ENCODE measurements at places on chromosomes 5 and 9. TPM values are rescaled to one million over a fixed set of nuclear protein-coding genes. Genes with fewer than 3 reads are reported as not detected.

LEAP2 gene
- 1.4 TPM for polyA plus RNA-seq

TNFSF8 gene
- not detected for polyA plus RNA-seq

NTNG2 gene
- 1.2 TPM for polyA plus RNA-seq

SHC3 gene
- 1.2 TPM for polyA plus RNA-seq

DNA sequence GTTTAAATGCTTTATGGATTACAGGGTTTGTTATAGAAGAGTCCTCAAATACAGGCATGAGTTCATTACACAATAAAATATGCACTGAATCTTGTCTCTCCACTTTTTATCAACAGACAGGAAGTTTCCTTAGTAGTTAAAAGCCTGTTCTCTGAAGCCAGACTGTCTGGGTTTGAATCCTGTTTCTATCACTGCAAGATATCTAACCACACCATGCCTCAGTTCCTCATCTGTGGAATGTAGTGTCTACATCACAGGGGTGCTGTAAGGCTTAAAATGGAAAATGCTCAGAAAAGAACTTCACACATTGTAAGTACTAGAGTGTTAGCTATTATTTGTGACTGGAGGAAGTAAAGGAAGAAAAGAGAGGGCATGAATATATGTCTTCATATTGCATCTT lies 9.3 kb downstream of the LIX1 start:
- 0 out of 2 replicates have a peak, but pooled peaks cover 2% of the 10 kb centered on the region for H3K4me1 ChIP-seq
- H3K36me3 ChIP-seq: no peaks in the 10 kb centered on the region
- DNase-seq: no peak
- H3K4me3 ChIP-seq: no peak overlapping the region

DNA sequence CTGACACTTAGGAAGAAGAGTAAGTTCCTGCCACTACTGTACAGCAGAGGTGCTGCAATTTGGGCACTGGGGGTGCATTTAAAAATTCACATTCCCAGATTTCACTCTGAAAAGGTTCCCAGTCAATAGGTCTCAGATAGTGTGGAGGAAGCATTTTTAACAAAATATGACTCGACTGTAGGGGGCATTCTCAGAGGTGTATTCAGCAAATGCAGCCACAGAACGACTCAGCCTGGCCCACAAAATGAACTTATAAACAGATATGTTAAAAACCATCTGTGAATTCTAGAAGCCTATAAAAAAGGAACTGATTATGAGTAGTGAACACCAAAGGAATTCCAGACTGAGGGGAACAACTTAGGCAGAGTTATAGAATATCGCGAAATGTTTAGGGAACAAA lies 31.1 kb downstream of the MLLT3 start:
- no peaks in the 10 kb centered on the region for H3K27me3 ChIP-seq
- no peak overlapping the region for H3K27ac ChIP-seq
- H3K4me1 ChIP-seq: no peaks in the 10 kb centered on the region
- no peaks in the 10 kb centered on the region for H3K36me3 ChIP-seq
- DNase-seq: no peak

GRCh38 chr9:126633881-126634558 lies 20.3 kb downstream of the LMX1B start:
- no peak overlapping the region for H3K4me3 ChIP-seq
- no peak overlapping the region for H3K27ac ChIP-seq
- peaks cover 96% of the 10 kb centered on the region for H3K27me3 ChIP-seq
- no peak for DNase-seq
- H3K36me3 ChIP-seq: no peaks in the 10 kb centered on the region

All from H1 (cell line).